NCI-H146 (cell line): ENCODE measurements at places on chromosomes 6 and 20.

DNA sequence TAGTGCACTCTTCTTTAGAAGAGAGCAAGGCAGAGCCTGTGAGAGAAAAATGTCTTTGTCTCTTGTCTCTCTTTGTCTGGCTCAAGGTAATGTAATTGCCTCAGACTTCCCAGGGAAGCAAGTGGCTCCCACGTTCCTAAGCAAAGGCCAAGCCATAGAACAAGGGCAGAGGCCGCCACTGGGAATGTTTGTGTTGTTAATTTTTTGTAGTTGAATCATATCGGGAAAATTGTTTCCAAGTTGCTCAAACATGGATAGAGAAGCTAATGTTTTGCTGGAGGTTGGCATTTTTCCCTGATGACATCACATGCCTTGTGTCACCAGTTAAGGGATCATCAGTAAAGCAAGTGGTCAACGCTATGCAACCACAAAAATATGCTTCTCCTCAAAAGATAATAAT, 211.5 kb upstream of the FOXA2 start:
- no peak for DNase-seq

- no peak for DNase-seq
These were observed 205.5 kb downstream of the ZNF217 start for GRCh38 chr20:53387983-53388675.

DNA sequence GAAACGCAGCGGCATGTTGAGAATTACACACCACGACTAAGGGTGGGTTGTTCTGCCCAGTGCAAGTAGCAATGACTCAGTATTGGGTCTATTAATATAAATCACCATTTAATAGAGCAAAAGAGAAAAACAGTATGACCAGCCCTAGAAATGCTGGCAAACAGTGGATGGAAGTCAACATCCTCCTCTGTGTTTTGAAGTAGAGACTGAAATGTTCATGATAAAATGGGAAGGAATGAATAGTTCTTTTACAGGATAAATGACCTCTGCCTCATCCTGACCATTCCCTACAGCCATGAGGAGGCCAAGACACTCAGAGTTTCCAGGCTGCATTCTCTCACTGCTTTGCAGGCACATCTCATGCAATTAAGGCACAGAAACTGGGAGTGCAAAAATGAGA, 111.8 kb downstream of the PSMB1 start:
- no peak for DNase-seq

DNA sequence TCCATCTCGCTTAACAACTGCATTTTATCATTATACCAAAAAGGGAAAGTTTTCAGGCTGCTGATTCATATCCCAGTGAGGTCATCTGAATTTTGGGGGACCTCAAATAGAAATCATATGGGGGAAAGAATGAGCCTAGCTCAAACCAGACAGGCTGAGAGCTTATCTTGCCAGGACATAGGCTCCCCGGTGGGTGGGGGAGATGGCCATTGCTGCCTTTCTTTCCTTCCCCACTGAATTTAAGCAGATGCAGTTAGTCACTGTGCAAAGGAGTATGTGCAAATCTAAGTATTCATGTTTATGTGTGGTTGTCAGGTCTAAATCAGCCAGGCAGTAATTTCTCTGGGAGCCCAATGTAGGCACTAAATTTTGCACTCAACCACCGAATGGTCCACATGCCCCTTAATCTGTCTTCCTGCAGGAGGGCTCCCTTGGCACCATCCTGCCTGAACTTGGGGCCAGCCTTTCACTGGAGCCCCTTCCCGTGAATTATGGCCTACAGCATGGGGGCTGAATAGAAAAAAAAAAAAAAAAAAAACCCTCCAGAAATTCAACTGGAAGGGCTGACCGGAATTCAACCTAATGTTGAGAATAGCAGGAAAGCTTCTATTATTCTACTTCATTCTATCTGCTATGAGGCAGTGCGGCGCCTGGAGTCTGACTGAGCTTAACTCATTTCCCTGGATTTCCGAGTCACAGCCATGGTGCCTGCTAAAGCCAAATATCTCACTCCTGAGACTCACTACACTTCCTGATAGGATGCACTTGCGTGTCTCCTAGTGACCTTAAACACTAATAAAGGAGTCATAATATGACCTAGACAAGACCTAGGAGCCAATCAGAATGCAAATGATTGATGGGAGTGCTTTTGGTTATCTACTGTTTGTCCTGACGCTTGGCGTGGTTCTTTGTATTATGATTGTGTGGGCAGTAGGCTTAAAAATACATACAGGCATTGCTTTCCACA, 161.5 kb upstream of the HEY2 start:
- no peak for DNase-seq

DNA sequence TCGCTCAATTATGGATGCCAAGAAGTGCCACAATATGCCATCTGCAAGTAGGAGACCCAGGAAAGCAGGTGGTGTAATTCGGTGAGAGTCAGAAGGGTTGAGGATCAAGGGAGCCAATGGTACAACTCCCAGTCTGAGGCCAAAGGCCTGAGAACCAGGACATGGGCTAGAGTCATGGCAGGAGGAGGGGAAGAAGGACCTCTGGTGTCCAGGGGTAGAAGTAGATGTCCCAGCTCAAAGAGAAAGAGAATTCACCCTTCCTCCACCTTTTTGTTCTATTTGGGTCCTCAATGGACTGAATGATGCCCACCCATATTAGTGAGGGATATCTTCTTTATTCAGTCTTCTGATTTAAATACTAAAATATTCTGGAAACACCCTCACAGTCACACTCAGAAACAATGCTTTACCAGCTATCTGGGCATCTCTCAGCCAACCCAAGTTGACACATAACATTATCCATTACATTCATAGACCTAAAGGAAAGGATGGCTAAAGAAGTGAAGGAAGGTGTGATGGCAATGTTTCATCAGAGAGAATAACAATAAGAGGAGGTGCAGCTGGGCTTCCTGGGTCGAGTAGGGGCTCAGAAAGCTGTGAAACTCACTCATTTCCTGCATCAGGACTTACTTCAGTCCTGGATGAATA, 21.2 kb upstream of the HLA-DQA1 start:
- no peak for DNase-seq

DNA sequence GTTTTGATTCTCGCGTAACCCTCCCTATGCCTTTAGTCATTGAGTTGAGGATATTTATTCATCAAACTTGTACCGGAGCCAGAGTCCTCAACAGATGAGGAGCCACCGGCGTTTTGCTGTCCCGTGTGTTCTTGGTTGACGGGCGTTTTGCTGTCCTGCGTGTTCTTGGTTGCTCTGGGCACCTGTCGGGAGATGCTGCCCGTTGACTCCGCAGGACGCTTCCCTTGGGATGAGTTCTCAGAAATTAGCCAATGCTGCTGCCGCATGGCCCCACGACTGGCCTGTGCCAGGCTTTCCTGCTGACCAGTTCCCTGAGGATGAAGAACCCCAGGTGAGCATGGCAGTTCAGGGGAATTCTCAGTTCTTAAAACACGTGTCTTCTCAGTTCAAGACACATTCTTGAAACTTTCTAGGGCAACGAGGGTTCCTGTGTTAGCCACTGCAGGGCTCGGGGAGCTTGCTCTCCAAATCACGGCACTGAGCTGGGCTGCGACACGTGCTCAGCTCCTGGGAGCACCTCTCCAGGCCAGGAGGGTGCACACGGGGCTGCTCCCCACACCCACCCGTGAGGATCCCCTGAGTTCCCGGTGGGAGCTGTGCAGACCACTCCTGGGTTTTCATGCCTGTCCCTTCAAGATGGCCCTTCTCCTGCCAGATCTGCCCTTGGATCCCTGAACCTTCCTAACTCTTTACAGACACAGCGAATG, 265.6 kb downstream of the SMOC2 start:
- no peak for DNase-seq

GRCh38 chr6:125165776-125166175, 12.2 kb downstream of the TPD52L1 start:
- no peak for DNase-seq

GRCh38 chr6:143015300-143015706, 45.4 kb upstream of the AIG1 start:
- no peak for DNase-seq

- no peak for DNase-seq
These were observed 46.2 kb downstream of the SLC22A1 start for GRCh38 chr6:160167604-160168399.
